Esophagus mucosa (tissue), 1 donor: ENCODE measurements at places on chromosomes 6 and 20.

DNA sequence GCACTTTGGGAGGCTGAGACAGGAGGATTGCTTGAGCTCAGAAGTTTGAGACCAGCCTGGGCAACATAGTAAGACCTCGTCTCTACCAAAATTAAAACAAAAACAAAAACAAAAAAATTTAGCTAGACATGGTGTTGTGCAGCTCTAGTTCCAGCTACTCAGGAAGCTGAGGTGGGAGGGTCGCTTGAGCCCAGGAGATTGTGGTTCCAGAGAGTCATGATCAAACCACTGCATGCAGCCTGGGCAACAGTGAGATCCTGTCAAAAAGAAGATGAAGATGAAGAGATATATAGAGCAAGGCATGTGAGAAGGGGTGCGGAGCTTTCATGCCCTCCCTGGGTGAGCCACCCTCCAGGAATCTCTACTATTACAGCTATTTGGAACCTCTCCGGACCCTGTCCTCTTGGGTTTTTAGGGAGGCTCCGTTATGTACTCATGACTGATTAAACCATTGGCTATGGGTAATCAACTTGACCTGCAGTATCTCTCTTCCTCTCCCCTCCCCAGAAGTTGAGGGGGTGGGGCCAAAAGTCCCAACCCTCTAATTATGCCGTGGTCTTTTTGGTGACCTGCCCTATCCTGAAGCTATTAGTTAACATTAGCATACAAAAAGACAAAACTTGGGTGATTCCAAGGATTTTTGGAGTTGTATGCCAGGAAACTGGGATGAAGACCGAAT is 9.0 kb downstream of the POLH start:
- ATAC-seq: no peak

GRCh38 chr6:7438011-7438410 is 48.4 kb downstream of the RIOK1 start:
- no peak for ATAC-seq

GRCh38 chr6:162733489-162733888 is 5.7 kb downstream of the PACRG start:
- ATAC-seq: no peak

DNA sequence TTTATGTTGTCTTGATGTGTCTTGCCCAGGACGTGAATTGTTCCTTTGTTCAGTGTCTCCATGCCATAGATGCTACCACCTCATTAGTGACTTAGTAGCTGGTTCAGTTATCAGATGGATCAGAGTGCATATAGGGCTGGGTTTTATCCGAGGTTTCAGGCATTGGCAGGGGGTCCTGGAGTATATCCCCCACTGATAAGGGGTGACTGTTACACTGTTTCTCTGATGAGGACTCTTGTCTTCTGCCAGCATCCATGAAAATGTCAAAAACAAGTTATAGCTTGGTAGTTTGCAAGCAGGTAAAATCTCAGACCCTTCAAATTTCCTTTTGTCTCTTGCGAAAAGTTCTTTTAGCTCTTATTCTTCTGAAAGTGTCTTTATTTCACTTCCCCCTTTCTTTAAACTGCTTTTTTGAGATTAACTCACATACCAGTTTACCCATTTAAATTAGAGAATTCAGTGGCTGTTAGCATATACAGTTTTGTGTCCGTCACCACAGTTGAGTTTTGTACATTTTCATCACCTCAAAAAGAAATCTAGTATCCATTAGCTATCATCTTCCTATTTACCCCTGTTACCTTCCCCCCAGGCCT is 109.2 kb downstream of the CDYL start:
- no peak for ATAC-seq

- no peak for ATAC-seq
Observed at GRCh38 chr6:96795481-96795880, 41.8 kb downstream of the GPR63 start.

DNA sequence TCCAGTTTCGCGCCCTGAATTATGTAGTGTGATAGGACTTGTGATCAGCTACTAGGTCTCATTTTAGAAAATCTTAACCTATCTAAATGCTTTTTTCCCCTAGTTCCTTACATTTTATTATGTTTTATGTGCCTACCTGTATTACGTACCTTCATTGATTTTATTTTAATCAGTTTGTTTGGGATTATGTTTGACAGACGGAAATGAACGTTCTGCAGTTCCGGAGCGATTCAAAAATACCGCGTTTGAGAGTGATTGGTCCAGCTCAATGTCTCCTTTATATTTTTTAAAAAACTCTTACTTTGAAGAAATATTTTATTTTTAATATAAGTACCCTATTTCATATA is 114.3 kb upstream of the BTN3A2 start:
- peak; percentile 14 for ATAC-seq

GRCh38 chr6:81413306-81413705 is 339.2 kb downstream of the TENT5A start:
- no peak for ATAC-seq

DNA sequence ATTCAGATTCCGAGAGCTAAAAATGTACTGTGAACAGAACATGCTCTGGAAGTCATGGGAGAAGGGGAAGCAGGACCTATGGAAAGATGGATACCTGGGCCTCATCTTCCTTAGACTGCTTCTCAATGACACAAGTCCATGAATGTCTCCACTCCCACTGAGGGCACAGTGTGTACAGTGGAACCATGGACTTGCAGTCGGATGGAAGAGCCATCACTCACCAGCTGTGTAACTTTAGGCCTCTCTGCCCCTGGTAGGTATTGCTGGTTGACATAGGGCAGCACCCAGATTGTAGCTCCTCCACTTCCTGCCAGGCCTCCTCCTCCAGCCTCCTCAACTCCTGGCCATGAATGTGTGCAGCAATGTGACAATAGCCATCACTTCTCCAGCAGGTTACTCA is 52.5 kb downstream of the MAFB start:
- no peak for ATAC-seq

GRCh38 chr6:130647246-130647645 is 180.0 kb upstream of the SMLR1 start:
- ATAC-seq: no peak

DNA sequence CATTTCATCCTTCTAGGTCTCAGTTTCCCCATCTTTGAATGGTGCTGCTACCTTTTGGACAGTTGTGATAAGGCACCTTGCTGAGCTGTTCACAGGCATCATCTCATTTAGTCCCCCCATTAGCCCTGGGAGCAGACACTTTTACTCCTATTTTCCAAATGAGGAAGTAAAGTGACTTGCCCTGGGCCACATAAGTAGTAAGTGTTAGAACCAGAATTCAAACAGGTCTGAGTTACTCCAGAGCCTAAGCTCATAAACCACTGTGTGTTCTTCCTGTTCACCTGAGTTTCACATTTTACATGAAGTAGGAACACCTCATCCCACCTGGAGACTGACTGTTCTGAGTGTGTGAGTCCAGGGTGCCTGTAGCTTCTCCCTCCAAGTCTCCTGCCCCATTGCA is 43.5 kb upstream of the EPB41L1 start:
- peak; percentile 67 for ATAC-seq

DNA sequence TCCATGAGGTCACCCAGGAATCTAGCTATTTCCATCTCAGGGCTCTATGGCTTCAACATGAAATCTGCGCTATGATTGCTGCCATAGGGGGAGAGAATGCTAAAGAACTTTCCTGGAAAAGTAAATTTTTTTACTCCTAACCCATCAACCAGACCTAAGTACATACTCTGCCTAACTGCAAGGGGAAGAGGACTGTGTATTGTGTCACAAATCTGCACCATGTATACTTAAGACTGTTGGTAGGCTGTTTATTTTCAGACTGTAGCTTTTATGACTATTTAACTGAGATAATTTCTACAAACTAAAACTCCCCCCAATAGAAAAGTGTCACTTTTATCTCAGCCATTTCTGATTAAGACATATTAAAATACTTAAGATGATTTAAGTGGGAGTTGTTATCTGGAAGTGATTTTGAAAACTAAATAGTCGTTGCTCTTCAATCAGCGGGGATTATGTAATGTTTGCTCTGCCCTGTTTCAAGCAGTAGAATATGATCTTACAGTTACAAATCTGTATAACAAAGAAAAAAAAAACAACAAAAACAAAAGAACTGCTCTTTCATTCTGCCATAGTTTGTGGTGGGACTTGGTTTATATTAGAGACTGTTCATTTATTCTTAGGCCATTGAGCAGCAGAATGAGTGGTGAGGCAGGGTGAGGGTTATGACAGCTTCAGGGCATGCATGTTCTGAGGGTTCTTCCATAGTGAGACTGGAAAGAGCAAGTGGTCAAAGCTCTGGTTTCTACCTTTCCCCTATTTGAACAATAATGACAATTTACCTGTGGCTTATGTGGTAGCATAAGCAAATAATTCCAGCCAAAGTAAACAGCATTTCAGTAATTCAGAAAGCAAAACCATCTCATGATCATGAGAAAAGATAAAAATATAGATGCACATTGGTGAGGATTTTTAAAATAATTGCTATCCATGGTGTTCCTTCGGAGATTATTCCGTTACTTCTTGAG is 126.3 kb upstream of the CEP162 start:
- no peak for ATAC-seq

- no peak for ATAC-seq
Observed at GRCh38 chr6:135440087-135440792, 57.3 kb downstream of the AHI1 start.

DNA sequence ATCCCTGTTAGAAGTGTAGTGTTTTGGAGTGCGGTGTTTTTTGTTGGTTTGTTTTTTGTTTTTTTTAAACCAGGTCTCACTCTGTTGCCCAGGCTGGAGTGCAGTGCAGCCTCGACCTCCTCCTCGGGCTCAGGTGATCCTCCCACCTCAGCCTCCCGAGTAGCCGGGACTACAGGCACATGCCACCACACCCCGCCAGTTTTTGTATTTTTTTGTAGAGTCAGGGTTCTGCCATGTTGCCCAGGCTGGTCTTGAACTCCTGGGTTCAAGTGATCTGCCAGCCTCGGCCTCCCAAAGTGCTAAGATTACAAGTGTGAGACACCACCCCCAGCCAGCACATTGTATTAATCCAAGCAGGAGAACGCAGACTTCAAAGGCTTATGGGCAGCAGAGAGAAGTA is 1.3 kb upstream of the TOP1 start:
- no peak for ATAC-seq

DNA sequence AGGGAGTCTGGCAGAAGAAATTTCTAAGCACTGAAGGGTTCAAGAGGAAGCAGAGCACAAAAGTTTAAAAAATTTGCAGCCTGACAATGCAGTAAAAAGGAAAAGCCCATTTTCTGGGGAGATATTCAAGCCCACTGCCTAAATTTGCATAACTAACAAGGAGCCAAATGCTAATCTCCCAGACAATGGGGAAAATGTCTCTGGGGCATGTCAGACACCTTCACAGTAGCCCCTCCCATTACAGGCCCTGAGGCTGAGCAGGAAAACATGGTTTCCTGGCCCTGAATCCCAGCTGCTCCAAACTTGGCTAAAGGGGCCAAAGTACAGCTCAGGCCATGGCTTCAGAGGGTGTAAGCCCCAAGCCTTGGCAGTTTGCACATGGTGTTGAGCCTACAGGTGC is 908.5 kb upstream of the MANEA start:
- ATAC-seq: no peak

DNA sequence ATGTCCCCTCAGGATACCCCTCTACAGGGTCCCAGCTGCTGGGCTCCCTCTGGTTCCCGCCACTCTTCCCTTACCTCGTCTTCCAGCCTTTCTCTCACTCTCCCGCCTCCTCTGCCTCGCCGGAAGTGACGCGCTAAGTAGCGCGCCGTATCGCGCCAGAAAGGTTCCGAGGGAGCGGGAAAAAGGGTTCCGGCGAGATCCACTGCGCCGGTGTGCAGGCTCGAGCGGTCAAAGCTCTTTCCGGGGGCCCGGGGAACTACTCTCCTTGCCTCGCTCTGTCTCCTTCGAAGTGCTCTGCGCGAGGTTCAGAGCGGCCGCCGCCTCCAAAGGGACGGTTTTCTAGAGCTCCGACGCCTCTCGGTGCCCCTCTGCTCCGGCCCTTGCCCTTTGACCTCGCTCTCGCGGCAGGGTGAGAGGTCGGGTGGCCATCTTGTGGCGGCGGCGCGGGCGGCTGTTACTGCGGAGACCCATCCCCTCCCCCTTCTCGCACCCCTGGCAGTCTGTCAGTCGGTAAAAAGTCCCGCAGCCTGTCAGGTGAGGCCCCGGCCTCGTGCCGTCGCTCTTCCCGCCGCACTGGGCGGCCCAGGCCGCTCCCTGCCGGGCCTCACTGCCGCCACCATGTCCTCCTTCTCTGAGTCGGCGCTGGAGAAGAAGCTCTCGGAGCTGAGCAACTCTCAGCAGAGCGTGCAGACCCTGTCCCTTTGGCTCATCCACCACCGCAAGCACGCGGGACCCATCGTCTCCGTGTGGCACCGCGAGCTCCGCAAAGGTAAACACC is at the start of the genes RPRD1B and TTI1:
Gene RPRD1B (plus strand): TSS at position 417 of the 778 bp plus-strand sequence. CDS start 202 bp downstream, at position 619.
Gene TTI1 (minus strand): TSS at position 127 of the 778 bp plus-strand sequence. CDS start 19,640 bp downstream, outside the sequence.
- peak; percentile 94 for ATAC-seq

GRCh38 chr6:150451807-150452427 is 83.1 kb downstream of the IYD start:
- ATAC-seq: no peak

DNA sequence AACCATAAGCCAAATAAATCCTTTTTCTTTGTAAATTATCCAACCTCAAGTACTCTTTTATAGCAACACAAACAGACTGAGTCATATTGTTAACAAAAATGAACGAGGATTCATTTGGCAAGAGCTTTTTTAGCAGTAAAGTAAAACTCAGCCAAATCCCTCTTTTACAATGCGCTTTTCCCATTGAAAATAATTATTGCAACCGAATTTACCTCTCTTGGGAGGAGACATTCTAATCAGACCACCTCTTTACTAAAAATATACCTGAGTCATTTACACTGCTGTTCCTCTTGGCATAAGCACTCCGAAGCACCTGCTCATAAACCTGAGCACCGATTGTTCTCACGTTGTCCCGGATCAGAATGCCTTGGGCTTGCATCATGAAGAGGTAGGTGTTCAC is 57.4 kb downstream of the B4GALT5 start:
- ATAC-seq: peak; percentile 78

GRCh38 chr6:30612213-30612612 is 4.8 kb downstream of the PPP1R10 start:
- ATAC-seq: no peak

DNA sequence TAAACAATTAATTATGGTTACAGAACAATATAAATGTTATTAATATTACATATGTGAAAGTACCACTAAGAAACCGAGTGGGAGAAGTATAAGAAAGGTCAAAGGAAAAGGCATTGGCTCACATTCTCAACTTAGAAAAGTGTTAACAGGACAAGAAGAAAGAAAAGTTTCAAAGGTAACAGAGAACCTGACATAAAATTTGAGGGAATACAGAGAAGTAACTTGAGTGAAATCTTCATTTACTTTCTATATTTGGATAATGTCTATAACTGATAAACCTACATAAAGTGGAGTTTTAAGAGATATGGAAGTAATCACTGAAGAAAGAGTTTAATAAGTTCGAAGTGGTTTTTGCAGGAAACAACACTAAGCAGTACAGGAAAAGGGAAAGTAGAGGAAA is 30.1 kb downstream of the REPS1 start:
- ATAC-seq: no peak

GRCh38 chr20:53101992-53102760 is 130.0 kb downstream of the TSHZ2 start:
- ATAC-seq: no peak
